Thymus (tissue), 14 donors: ENCODE measurements at places on chromosomes 4 and X. TPM values are rescaled to one million over a fixed set of nuclear protein-coding genes. Genes with fewer than 3 reads are reported as not detected.

The HDAC8 gene
- 27.1 TPM for polyA plus RNA-seq

The CXCL10 gene
- 65.6 TPM for polyA plus RNA-seq

The GPC3 gene
- 3.1 TPM for polyA plus RNA-seq

The CYSLTR1 gene
- 4.7 TPM for polyA plus RNA-seq

The HSFX4 gene
- 1.5 TPM for polyA plus RNA-seq

The NLRP2B gene
- polyA plus RNA-seq: 0.02 TPM

GRCh38 chrX:78314561-78314960 lies 12.8 kb downstream of the CYSLTR1 start:
- no peak for DNase-seq

- DNase-seq: no peak
These were observed 12.1 kb downstream of the HPRT1 start for GRCh38 chrX:134472041-134472440.

DNA sequence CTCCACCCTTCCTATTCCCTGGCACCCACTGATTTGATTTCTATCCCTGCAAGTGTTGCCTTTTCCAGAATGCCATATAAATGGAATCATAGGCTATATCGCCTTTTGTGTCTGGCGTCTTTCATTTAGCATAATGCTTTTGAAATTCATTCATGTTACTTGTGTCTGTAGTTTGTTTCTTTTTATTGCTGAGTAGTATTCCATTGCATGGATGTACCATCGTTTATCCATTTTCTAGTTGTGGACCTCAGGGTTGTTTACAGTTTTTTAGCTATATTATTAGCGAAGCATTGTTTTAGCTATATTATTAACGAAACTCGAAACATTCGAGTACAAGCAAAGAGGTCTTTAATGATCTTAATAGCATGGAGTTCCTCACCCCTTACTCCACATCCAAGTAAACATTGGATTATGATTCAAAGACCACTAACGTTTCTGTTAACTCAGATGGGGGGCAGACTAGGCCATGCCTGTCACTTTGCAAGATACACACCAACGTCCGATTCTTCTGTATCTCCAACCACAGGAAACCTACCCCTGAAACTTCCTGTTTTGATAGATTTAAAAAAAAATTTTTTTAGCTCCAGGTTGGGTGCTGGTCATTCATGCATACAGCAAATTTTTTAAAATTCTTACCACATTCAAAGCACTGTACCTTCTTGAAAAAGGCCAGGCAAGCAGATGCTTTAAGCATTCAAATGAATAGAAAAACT lies 1.1 kb downstream of the DCK start:
- peak; percentile 57 for DNase-seq

DNA sequence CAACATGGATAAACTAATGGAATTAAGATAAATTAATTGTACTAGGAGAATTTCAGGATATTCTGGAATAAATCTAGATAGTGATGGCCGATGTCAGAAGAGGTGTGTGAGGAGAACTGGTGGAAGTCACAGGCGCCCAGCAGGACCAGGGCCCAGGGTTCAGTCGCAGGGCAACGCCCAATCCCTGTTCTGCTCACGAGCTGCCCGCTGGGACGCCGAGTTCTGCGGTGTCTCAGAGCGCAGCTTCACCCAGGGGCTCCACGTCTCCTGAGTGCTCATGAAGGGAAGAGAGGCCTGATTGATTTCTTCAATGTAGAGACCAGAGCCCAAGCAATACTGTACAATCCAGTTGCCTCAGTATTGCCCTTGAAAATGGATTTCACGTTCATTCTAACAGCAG lies 1.5 kb upstream of the HSPA4L start:
- no peak for DNase-seq

DNA sequence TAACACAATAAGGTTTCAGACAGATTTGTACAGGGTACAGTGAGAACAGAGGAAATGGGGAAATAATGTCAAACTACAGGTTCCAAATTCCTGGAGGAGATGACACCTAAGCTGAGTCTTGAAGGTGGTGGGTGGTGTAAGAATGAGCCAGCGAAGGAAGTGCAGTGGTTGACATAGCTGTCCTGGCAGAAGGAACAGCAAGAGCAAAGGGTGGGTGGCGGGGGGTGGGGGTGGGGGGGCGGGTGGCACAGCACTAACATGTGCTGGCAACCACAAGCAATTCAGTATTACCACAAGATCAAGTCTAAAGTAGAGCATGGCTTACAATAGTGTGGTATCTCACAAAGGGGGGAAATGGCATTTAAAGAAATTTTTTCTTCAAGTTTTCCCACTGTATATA lies 13.1 kb upstream of the G3BP2 start:
- DNase-seq: no peak

DNA sequence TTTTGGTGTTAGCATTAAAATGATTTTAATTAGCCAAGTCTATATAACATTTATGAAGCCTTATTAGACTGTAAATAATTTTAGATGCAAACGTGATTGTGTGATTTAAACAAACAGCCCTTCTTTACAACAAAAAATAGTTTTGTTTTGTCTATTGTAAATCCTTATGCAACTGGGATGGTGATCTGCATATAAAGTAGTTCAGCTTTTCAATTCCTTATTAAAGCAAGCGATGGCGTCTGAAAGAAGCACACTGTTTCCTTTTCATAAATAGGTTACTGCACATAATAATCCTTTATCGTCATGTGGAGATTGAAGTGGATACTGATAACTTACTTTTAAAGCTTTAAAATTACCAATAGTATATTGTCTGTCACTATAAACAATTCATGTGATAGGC lies 8.8 kb downstream of the SLITRK2 start:
- DNase-seq: no peak

DNA sequence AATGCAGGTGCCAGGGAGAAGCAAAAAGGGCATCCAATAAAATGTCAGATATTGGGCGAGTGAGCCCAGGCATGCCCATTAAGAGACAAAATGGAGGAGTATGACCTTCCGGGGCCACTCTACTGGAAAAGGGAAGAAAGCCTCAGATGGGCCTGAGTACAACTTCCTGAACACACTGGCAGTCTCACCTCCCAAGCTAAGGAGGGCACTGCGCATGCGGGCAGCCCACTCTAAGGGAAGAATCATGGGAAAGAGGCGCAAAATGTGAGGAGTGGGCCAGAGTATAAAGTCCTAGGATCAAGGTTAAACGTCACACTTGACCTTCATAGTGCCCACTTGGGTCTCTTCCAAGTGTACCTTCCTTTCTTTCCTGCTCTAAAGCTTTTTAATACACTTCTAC lies 63.5 kb downstream of the TIGD2 start:
- DNase-seq: no peak

DNA sequence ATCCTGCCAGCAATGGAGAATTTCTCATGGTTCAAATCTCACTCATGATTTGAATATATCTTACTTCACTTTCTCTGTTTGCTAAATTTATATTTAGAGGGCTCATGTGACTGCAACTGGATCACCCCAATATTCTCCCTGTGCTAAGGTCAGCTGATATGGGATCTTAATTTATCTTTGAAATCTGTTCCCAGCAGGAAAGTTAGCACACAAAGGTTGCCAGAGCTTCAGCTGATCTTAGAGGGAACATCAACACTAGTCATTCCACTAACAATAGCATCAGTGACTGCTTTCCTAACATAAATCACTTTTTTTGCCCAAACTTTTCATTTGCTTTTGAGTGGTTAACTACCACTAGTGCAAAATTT lies 1270.0 kb downstream of the ARAP2 start:
- no peak for DNase-seq

DNA sequence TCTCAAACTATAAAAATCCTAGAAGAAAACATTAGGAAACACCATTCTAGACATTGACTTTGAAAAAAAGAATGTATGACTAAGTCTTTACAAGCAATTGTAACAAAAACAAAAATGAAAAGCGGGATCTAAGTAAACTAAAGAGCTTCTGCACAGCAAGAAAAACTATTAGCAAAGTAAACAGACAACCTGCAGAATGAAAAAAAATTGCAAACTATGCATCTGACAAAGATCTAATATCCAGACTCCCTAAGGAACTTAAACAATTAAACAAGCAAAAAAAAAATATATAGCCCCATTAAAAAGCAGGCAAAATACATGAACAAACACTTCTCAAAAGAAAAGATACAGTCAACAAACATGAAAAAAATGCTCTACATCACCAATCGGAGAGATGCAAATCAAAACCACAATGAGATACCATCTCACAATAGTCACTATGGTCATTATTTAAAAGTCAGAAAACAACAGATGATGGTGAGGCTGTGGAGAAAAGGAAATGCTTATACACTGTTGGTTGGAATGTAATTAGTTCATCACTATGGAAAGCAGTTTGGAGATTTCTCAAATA lies 168.1 kb downstream of the EPHA5 start:
- DNase-seq: no peak
